ENCODE measurements at places on chromosomes 5 and 9.

- no peak for DNase-seq
These were observed 7.3 kb downstream of the FOXI1 start for GRCh38 chr5:170112876-170113521.

GRCh38 chr5:59079622-59080620 is 497.0 kb downstream of the RAB3C start:
- no peak for DNase-seq

- no peak for DNase-seq
These were observed 791.2 kb upstream of the ZNF608 start for GRCh38 chr5:125537661-125538060.

DNA sequence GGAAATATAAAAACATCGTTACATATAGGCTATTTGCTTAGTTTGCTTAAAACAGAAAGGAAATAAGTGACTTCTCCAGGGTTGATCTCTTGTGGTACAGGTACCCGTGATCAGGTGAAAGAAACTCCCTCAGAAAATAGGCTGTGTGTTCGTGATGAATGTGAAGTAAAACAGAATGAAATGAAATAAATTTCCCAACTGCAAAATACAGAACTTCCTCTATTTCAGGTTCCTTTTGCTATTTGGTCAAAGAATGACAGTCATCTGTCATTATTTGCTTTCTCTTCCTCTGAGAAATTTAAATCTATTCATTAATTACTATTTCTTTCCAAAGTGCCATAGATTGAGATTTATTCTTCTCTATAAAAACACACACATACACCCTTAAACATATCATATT is 408.1 kb downstream of the FAM170A start:
- no peak for DNase-seq

- DNase-seq = no peak
These were observed 209.1 kb downstream of the TMEM232 start for GRCh38 chr5:110517396-110517795.

DNA sequence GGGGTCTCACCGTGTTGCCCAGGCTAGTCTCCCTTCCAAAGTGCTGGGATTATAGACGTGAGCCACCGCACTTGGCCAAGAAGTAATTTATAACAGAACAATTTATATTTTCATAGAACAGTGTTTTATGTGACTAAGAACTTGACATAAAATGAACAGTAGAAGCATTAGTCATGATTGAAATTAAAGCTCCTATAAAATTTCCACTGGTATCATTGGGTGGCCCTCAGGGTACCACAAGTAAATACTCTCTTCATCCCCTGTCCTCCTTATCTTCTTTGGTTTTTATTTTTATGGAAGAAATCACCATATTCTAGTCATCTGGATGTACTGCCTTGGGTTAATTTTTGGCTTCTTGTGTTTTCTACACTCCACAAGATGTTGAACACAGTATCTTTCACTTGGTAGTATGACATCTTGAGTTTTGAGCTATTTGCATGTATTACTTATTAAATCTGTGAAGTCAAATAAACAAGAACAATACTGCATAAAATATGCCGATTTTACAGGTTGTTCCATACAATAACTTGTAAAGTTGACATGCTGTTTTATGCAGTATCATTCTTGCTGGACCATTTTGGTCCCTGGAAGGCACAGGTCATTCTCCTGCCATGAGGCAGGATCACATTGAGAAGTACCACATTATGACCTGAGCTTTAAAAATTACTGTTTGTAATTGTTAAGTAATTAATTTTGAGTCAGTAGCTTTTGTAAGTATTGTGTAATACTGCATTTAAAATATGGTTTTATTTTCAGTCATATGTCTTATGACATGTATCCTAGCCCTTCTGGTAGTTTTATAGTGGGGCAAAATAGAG is 24.4 kb downstream of the LMNB1 start:
- DNase-seq = no peak

DNA sequence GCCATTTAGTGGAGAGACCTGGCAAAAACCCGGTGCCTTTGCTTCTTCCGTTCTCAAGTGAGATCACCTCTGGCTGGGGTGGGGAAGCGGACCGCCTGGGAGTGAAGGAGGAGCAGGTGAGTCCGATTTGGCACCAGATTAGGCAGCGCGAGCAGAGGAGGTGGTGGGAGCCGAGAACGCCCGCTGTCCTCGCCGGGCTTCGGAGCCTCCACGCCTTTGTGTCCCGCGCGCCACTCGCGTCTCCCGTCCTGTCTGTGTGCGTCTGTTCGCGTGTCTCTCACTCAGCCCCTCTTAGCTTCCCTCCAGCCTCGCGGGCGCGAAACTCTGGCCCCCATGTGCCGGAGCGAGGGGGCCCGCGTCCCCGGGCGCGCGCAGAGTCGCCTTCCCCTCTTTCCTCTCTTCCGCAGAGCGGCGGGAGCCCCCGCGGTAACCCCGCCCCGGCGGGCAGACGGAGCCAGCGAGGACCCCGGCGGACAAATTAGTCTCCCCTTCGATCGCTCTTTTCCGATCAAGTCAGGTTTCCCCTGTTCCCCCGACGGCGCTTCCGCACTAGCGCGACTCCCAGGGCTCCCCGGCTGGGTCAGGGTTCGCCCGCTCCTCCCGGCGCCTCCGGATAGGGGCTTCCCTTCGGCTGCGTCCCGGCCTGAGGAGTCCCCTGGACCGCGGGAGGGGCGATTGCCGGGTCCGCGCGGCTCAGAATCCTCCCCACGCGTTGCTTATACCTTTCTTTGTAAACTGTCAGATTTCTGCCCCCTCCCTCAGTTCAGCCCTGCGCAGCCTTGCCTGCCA is 7.1 kb downstream of the POU4F3 start:
- DNase-seq = no peak

GRCh38 chr5:126389179-126389578 is 34.0 kb upstream of the GRAMD2B start:
- DNase-seq = no peak

- DNase-seq = no peak
These were observed 11.7 kb downstream of the NIPAL4 start for GRCh38 chr5:157471709-157472108.

DNA sequence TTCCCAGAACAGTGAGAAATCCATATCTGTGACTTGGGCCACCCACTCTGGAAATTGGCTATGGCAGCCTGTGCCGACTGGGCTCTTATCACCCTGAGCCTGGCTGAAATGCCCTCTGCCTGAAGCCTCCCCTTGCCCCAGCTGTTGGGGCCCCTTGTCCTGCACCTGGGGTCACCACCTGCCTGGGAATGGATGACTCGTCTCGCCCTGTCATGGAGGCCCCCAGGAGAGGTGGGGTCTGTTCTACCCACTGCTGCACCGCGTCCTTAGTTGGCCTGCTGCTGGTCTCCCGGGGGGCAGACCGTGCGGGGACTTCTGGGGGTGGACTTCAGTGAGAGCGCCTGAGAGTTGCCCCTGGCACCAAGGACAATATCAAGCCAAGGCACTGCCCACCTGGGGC is 46.6 kb upstream of the COL5A1 start:
- DNase-seq = no peak

- no peak for DNase-seq
These were observed 246.6 kb upstream of the CCNG1 start for GRCh38 chr5:163190784-163191183.

GRCh38 chr5:103148213-103148612 is 28.1 kb downstream of the PPIP5K2 start:
- DNase-seq = no peak

DNA sequence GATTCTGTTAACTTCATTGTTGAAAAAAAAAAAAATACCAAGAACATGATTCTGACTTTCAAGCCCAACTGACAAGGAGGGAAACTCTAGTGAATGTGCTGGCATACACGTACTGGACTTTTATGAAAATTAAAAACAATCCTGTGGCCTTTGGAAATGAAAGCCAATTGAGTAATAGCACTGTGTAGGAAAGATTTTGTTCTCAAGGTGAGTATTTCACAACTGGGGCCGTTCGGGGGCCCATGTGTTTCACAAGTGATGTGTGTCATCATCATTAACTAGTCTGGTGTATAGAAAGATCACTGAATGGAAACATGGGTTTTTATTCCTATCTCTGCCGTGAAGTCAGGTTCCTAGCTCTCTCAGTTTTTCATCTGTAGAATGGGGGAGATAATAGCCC is 605.0 kb upstream of the CLINT1 start:
- no peak for DNase-seq

DNA sequence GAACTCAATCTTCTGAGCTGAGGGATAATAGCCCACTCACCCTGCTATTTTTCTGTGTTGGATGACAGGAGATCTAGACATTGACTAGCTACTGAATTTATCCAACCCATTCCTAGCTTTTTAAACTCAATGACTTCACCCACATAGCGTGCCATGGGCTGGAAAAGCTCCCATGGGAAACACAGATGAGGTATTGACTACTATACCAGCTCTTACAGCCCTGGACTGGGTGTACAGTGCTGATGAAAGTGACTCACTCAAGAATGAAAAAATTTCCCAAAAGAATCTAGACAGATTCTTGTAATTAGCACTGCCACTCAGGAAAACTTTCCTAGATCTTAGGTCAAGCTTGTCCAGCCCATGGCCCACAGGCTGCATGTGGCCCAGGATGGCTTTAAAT is 72.7 kb upstream of the NREP start:
- DNase-seq = no peak
